ENCODE measurements at places on chromosomes 12 and 14. TPM values are rescaled to one million over a fixed set of nuclear protein-coding genes. Genes with fewer than 3 reads are reported as not detected.
A peak's percentile ranks its signal among the peaks of the same experiment; 100 is the strongest.

- DNase-seq = peak; percentile 66
- H3K27me3 ChIP-seq = no peaks in the 10 kb centered on the region
- H3K4me1 ChIP-seq = no peaks in the 10 kb centered on the region
- H3K36me3 ChIP-seq = no peaks in the 10 kb centered on the region
- H3K27ac ChIP-seq = peak overlapping the region; percentile 88
These were observed 1.9 kb downstream of the BCL7A start for GRCh38 chr12:122023339-122024131.

DNA sequence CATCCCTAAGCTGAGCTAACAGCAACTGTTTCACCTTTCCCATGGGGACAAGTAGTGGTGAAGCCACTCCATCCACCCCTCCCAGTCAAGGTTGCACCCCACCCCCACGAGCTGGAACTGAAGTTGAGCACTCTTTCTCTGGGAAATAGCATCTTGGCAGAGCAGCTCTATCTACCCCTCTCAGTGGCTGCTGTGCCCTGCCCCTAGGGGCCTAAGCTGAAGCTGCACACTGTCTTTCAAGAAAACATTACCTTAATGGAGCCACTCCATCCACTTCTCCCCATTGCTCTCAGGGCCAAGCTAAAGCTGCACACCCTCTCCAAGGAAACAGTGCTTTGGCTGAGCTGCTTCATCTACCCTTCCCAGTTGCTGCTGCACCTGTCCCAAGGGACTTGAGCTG is 170.6 kb upstream of the CCDC196 start:
- no peaks in the 10 kb centered on the region for H3K27me3 ChIP-seq
- H3K36me3 ChIP-seq = no peaks in the 10 kb centered on the region
- no peak overlapping the region for H3K4me3 ChIP-seq
- H3K27ac ChIP-seq = no peak overlapping the region
- DNase-seq = no peak

The HOXC4 gene
- 2.3 TPM for total RNA-seq

- no peak overlapping the region for H3K4me3 ChIP-seq
- H3K36me3 ChIP-seq = no peaks in the 10 kb centered on the region
- no peaks in the 10 kb centered on the region for H3K27me3 ChIP-seq
- DNase-seq = no peak
- no peaks in the 10 kb centered on the region for H3K4me1 ChIP-seq
These were observed 46.0 kb downstream of the DLK1 start for GRCh38 chr14:100772607-100773165.

DNA sequence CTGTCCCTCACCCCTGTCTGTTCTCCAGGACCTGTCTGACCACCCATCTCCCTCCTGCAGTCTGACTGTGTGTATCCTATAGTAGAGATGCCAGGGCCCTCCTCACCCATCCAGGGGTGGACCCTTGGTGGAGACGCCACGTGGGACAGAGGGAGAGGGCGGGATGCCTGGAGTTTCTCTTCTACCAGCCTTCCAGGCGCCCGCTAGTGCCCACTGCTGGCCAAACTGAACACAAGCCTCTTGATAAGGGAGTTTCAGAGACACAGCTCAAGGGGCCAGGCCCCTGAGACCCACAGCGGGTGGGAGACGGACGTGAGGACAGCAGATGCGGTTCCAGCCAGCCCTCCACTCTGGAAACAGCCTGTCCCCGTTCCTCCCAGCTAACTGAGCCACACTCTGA is 147.3 kb downstream of the RBM19 start:
- no peak overlapping the region for H3K27ac ChIP-seq
- H3K4me3 ChIP-seq = no peak overlapping the region
- no peaks in the 10 kb centered on the region for H3K36me3 ChIP-seq
- DNase-seq = no peak
- no peaks in the 10 kb centered on the region for H3K4me1 ChIP-seq

DNA sequence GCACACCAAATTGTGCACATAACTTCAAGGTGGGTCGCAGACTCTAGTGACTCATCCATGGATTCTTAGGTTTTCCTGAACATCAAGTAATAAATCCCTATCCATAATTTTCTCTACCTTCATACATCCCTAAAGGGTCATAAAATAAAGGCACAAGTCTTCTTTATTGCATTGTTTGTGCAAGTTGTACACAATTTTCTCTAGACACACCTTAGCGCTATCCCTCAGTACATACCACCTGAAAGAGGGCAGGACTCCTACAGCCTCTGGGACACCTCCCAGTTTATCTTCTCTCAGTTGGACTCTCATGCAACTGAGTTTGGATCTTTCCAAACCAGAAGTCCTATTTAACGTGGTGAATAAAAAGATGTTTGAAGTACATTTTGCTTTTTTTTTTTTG is 168.5 kb upstream of the BMP4 start:
- no peaks in the 10 kb centered on the region for H3K4me1 ChIP-seq
- DNase-seq = no peak
- no peaks in the 10 kb centered on the region for H3K36me3 ChIP-seq

DNA sequence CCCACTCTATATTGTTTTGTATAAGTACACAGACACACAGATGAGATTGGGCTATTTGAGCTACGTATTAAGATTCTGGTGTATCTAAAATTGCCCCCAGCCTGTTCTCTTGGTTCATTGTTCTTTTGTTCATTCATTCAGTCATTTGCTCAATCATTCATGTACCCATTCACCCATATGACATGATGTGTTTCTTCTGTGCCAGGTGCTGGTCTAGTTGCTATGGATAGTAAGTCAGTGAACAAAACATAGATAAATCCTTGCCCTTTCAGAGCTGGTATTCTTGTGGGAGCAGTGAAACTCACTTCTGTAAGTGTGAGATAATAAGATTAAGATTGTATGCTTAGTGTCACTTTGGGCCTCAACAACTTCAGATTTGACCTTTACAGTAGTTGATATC is 191.3 kb downstream of the TMTC2 start:
- H3K27me3 ChIP-seq = no peaks in the 10 kb centered on the region
- no peaks in the 10 kb centered on the region for H3K4me1 ChIP-seq
- no peak for DNase-seq
- H3K4me3 ChIP-seq = no peak overlapping the region
- no peaks in the 10 kb centered on the region for H3K36me3 ChIP-seq
- no peak overlapping the region for H3K27ac ChIP-seq

DNA sequence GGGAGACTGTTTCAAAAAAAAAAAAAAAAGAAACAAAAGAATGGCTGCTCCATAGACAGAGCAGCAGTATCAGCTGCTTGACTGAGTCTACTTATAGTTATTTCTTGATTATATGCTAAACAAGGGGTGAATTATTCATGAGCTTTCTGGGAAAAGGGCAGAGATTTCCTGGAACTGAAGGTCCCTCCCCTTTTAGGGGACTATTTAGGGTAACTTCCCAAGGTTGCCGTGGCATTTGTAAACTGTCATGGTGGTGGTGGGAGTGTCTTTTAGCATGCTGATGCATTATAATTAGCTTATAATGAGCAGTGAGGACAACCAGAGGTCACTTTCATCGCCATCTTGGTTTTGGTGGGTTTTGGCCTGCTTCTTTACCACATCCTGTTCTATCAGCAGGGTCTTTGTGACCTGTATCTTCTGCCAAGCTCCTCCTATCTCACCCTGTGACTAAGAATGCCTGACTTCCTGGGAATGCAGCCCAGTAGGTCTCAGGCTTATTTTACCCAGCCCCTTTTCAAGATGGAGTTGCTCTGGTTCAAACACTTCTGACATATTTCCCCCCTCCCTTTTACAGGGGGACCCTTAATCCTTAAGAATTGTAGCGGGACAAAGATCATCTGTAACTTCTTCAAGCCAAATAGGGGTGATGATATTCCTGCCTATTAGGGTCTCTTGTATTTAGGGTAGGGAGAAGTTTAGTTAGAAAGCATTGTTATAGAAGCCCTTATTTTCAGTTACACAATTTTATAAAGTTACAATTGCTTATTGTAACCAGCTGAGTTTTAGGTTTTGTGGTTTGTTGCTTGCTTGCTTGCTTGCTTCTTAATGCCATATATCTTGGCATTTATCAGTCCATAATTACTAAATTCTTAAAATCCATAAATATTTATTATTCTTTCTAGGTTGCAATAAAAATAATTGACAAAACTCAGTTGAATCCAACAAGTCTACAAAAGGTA is 42.5 kb downstream of the MARK3 start:
- no peak overlapping the region for H3K4me3 ChIP-seq
- DNase-seq = no peak
- H3K27me3 ChIP-seq = no peaks in the 10 kb centered on the region
- H3K4me1 ChIP-seq = no peaks in the 10 kb centered on the region

GRCh38 chr12:90245391-90245790 is 536.8 kb upstream of the ATP2B1 start:
- no peaks in the 10 kb centered on the region for H3K27me3 ChIP-seq
- no peaks in the 10 kb centered on the region for H3K4me1 ChIP-seq
- H3K27ac ChIP-seq = no peak overlapping the region
- H3K36me3 ChIP-seq = no peaks in the 10 kb centered on the region

- H3K27me3 ChIP-seq = no peaks in the 10 kb centered on the region
- H3K36me3 ChIP-seq = no peaks in the 10 kb centered on the region
- H3K27ac ChIP-seq = no peak overlapping the region
- DNase-seq = no peak
These were observed 58.0 kb upstream of the TSPAN9 start for GRCh38 chr12:3019005-3019680.

DNA sequence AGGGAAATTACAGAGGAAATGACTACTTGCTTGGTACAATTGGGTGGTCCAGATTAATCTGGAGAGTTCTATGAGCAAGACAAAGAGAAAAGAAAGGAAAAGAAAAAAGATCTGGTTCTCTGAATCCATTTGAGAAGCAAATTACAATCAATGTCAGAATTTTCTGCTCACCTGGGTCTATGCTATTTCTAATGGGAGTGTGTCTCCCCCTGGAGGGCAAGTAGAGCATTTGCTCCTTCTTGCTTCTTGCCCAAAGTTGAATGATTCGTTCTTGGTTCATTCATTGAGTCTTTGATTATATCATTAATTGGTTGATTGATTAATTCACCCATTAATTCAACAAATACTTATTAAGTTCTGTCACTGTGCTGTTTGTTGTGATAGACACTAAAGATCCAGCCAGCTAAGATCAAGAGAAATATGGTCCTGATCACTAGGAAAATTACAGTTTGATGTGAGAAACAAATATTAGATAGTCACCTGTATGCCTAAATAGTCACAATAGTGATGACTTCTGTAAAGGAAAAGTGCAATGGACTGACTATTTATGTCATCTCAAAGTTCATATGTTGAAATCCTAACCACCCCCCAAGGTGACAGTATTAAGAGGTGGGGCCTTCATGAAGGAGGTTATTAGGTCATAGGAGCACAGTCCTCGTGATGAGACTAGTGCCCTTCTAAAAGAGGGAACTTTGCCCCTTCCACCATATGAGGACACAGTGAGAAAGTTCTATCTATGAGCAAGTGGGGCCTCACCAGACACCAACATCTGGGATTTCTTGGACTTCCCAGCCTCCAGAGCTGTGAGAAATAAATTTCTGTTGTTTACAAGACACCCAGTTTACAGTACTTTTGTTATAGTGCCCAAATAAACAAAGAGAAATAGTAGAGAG is 8.0 kb upstream of the ASB8 start:
- no peaks in the 10 kb centered on the region for H3K27me3 ChIP-seq
- no peak overlapping the region for H3K27ac ChIP-seq
- no peaks in the 10 kb centered on the region for H3K36me3 ChIP-seq
- H3K4me1 ChIP-seq = no peaks in the 10 kb centered on the region

The KRT74 gene
- total RNA-seq = not detected

The GPR135 gene
- total RNA-seq = 5.1 TPM

GRCh38 chr14:30826070-30826469 is 48.3 kb upstream of the COCH start:
- no peak overlapping the region for H3K27ac ChIP-seq
- no peaks in the 10 kb centered on the region for H3K4me1 ChIP-seq
- H3K27me3 ChIP-seq = no peaks in the 10 kb centered on the region
- no peaks in the 10 kb centered on the region for H3K36me3 ChIP-seq

DNA sequence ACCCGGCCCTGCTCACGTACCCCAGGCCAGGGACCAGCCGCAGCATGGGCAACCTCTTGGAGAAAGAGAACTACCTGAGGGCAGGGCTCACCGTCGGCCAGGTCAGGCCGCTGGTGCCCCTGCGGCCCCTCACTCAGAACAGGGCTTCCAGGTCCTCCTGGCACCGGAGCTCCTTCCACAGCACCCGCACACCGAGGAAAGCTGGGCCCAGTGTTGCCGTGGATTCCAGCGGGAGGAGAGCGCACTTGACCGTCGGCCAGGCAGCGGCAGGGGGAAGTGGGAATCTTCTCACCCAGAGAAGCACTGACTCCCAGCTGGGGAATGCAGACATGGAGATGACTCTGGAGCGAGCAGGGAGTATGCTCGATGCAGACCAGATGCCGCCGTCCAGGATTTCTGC is 7.9 kb upstream of the VAMP1 start:
- no peaks in the 10 kb centered on the region for H3K36me3 ChIP-seq
- H3K4me1 ChIP-seq = no peaks in the 10 kb centered on the region
- DNase-seq = no peak
- no peak overlapping the region for H3K4me3 ChIP-seq
- H3K27me3 ChIP-seq = no peaks in the 10 kb centered on the region

GRCh38 chr12:124248941-124249825 is 45.7 kb upstream of the RFLNA start:
- no peaks in the 10 kb centered on the region for H3K36me3 ChIP-seq
- H3K4me1 ChIP-seq = no peaks in the 10 kb centered on the region
- no peaks in the 10 kb centered on the region for H3K27me3 ChIP-seq
- H3K27ac ChIP-seq = peak overlapping the region; percentile 17
- H3K4me3 ChIP-seq = no peak overlapping the region
- peak; percentile 26 for DNase-seq

- DNase-seq = no peak
- H3K27me3 ChIP-seq = no peaks in the 10 kb centered on the region
These were observed 69.4 kb downstream of the SPATA7 start for GRCh38 chr14:88454886-88455285.

DNA sequence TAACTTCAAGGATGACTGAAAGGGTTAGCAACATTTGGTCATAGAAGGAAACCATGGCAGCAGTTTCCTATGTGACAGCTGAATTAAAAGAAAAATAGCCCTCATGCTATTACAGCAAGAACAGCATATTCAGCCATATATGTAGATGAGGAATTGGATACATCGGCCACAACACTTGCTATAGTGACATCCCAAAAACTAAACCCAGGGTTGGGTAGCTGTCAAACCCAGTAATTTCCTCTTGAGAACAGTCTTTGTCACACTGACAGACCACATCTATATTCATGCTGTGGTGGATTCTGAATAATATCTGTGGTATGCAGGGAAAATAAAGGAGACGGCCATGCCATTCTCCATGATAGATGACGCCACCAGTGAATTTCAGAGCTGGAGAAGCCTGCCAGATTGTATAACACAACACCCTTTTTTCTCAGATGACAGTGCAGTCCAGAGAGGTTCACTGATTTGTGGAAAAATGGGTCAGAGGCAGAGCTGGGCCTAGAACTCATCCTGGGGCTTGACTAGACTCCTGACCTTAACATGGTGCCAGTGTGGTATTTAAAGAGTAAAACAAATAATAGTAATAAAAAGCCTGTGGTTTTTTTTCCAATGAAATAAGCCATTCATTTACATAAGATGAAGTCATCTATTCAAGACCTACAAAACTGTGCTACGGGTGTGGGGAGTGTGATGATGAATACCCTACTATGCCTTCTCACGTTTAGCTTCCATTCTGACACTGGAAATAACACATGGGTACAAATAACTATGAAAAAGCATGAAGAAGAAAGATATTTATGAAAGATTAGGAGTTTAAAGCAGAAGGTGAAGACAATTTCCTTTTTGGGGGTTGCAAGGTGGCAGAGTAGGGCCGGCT is 32.3 kb downstream of the EFCAB11 start:
- H3K27me3 ChIP-seq = no peaks in the 10 kb centered on the region
- no peak overlapping the region for H3K27ac ChIP-seq
- DNase-seq = no peak
- no peaks in the 10 kb centered on the region for H3K36me3 ChIP-seq

The LHX5 gene
- not detected for total RNA-seq

Measured in breast epithelium (tissue), 4 donors.